ENCODE measurements at places on chromosomes 1 and 21.

GRCh38 chr1:243421784-243422183 is 165.9 kb downstream of the SDCCAG8 start:
- peak; percentile 48 for DNase-seq

DNA sequence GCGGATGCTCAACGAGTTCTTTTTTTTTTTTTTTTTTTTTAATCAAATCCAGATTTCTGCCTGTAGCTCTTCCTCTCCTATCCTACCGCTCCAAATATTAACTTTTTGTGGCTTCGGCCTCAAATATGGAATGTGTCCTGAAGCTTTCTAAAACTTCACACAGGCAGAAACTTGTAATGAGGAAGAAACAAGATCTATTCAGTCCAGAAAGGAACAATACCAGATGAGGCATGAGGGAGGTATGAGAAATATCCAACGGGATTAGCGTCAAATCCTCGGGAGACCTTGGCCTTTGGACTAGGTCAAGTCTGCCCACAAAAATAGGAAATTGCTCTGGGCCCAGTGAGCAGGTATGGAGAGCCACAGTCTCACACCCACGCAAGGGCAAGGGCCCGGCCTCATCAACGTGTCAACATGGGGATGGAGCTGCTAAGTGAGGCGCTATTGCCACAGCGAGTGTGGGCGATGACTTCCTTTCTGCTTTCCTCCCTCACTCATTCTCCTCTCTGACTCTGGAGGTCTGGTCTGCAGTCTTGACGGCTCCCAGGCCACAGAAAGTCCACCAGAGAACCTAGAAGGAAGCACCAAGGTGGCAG is 66.6 kb downstream of the BCAR3 start:
- DNase-seq = no peak

DNA sequence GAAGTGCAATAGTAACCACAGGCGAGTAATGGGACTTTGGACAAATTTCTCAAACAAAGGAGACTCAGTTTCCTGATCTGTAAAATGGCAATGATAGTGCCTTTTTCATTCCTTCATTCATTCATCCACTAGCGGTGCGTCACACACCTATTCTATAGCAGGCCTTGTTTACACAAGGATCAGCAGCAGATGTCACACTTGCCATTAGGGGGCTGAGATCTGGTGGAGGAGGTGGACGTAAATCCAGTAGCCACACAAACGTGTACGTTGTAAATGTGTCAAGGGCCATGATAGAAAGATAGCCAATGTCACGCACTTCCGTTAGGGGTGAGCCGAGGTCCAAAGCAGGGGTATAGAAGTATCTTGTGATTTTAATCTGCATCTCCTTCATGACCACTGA is 34.2 kb downstream of the SERINC2 start:
- DNase-seq = no peak

GRCh38 chr1:226975259-226976250 is 35.5 kb downstream of the COQ8A start:
- no peak for DNase-seq

- DNase-seq = no peak
These were observed 87.3 kb downstream of the ITSN1 start for GRCh38 chr21:33729641-33730040.

GRCh38 chr1:47059376-47059775 is 7.7 kb upstream of the CYP4Z1 start:
- no peak for DNase-seq

DNA sequence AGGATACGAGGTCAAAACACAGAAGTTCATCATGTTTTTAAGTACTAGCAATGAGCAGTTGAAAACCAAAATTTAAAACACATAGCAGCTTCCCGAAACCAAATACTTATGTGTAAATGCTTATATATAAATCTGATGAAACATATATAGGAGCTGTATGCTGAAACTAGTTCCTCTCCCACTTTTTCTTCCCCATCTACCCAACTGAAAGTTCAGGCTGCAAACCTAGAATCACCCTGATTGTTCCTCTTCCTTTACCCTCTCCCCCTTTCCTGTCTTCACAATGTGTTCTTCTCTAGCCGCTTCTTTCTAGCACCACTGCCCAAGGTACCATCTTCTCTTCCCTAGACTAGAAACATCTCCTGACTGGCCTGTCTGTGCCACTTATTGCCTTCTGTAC is 90.6 kb downstream of the ST3GAL3 start:
- DNase-seq = peak; percentile 14

GRCh38 chr1:181089017-181089675 is 646 bp downstream of the IER5 start:
- peak; percentile 37 for DNase-seq

DNA sequence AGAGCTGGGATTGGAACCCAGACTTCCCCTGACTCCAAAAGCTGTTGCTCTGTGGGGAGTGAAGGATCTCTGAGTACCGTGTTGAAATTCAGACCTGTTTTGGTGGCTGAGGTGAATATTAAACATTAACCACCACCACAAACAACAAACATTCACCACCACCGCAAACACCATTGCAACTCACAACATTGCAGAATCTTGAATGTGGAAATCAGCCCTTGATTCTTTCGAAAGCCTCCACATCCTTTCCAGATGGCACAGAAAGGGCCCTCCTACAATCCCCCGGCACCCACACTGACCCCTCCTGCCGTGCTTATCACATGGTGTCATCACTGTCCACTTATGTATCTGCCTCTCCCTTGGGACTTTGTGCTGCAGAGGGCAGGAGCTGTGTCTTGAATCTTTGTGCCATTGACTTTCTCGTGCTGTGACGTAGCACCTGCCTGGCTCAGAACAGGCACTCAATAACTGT is 1.4 kb downstream of the CDA start:
- DNase-seq = peak; percentile 93

- no peak for DNase-seq
These were observed 20.7 kb upstream of the RBM34 start for GRCh38 chr1:235181561-235182245.

GRCh38 chr1:201758499-201759050 is 70.4 kb upstream of the IPO9 start:
- DNase-seq = no peak

- DNase-seq = peak; percentile 9
These were observed 72.0 kb downstream of the VCAM1 start for GRCh38 chr1:100791586-100791985.

- no peak for DNase-seq
These were observed 7.5 kb upstream of the TOMM20 start for GRCh38 chr1:235136111-235136510.

GRCh38 chr1:176843352-176844297 is 320.9 kb downstream of the ASTN1 start:
- DNase-seq = no peak

GRCh38 chr1:47189844-47190508 is at the start of gene PDZK1IP1:
Gene PDZK1IP1, minus strand, starts transcription at chr1:47190036. Its CDS starts 104 bp downstream, at chr1:47189932.
- no peak for DNase-seq

DNA sequence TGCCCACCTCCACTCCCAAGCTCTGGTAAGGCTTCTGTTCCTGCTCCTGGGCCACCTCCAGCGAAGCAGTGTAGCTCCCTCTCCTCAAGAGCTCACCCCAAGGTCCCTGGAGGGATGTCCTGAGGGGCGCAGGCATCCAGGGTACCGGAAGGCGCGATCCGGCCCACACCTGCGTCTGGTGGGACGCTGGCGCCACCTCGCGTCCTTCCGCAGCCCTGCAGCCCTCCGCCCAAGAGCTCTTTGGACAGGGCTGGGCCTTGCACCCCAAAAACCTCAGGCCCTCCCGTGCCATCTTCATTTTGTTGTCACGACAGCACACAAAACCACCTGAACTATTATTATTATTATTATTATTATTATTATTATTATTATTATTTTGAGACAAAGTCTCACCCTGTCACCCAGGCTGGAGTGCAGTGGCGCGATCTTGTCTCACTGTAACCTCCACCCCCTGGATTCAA is 49.2 kb upstream of the PAX7 start:
- peak; percentile 16 for DNase-seq

DNA sequence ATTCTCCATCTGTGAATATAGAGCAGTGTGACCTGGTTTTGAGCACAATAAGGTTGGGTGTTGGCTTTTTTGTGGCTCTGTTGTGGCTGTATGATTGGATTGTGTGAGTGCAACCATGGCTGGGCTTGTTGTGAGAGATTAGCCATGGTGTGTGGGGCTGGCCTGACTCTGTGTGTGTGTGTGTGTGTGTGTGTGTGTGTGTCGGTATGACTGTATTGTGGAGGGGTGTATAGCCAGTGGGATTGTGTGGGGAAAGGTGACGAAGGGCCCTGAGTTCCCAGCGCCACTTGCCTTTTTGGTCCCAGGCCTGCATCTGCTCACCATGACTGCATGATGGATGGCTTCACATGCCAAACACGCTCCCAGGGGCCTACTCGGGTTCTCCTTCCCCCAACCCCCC is 5.9 kb upstream of the SLC6A9 start:
- no peak for DNase-seq

DNA sequence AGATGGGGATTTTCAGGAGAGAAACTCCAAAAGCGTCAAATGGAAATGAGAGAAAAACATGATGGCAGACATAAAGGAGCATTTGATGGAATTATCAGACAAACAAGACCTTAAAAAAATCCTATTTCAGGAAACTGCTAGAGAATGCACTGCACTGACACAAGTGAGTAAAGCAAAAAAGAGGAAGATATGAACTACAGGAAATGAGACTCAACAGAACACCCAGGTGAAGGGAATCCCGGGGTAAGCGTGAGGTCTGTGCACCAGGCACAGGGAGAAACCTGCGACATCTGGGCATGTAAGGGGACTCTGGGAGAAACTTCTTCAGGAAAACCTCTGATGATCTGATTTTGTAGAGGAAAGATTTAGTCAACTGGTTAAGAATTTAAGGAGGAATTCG is 2.8 kb downstream of the TARBP1 start:
- DNase-seq = peak; percentile 31

DNA sequence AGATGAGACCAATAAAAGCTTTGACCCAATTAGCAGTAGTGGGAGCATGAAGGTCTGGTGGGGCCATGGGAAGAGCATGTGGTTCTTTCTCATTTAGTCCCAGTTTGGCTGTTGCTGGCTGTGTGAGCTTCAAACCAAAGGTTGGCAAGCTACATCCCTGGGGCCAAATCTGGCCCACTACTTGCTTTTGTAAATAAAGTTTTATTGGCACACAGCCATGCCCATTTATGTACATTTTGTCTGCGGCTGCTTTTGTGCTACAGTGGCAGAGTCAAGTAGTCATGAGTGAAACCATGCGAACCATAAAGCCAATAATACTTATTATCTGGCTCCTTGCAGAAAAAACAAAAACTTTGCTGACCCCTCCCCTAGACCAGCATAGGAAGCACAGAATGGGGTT is 196.9 kb downstream of the PRDM2 start:
- DNase-seq = no peak

GRCh38 chr1:224447251-224447650 is 12.7 kb upstream of the WDR26 start:
- peak; percentile 62 for DNase-seq

DNA sequence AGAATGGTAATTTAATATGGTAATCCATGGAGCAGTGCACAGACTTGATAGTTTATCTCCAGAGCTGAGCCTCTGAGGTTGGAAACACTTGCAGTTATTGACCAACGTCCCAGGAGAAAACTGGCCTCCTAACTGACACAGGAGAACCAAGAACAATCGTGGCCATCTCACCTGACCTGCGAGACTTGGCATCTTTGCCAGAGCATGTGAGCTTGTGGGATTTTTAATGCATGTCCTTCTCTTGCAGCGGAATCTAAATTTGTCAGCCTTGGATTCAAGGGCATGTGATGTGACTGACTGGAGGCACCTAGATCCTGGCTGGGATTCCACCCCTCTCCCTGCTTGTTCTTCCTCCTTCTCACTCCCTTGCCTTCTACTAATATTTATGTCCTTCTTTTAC is 27.8 kb upstream of the SLC26A9 start:
- DNase-seq = no peak

GRCh38 chr1:172427191-172427590 is 6.7 kb downstream of the C1orf105 start:
- DNase-seq = no peak

- no peak for DNase-seq
These were observed 41.3 kb downstream of the ADAMTS5 start for GRCh38 chr21:26925636-26926035.

GRCh38 chr1:228351850-228352249 is 54.8 kb downstream of the TRIM11 start:
- DNase-seq = no peak

GRCh38 chr1:63009421-63009820 is 225.5 kb downstream of the ATG4C start:
- no peak for DNase-seq

DNA sequence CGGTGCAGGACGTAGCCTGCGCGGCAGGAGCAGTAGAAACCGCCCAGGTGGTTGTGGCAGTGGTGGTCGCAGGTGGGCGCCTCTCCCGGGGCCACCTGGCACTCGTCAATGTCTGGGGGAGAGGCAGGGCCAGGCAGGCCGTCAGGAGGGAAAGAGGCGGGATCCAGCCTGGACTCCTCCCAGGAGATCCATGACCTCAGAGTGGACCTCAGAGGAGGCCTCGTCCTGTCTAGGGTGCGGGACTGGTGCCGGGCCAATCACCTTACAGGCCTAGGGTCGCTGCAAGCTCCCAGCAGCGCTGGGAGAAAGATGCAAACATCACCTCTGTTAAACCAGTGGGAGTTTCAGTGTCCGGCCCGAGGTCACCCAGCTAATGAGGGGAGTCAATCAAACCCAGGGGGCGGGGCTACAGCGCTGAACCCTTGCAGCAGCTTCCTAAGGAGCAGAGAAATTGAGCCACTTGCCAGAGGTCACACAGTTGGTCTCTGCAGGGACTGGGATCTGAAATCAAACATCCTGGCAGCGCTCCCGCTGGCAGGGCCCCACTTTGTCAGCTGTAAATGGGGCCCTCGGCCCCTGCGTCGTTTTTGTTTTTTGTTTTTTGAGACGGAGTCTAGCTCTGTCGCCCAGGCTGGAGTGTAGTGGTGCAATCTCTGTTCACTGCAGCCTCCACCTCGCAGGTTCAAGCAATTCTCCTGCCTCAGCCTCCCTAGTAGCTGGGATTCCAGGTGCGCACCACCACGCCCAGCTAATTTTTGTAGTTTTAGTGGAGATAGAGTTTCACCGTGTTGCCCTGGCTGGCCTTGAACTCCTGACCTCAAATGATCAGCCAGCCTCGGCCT is 1.4 kb downstream of the MASP2 start:
- DNase-seq = no peak

GRCh38 chr1:41533016-41533730 is 48.7 kb upstream of the EDN2 start:
- no peak for DNase-seq

- DNase-seq = peak; percentile 19
These were observed 33.6 kb downstream of the RUNX1 start for GRCh38 chr21:35015435-35016024.

GRCh38 chr1:6417961-6418667 is 1.6 kb downstream of the HES2 start:
- no peak for DNase-seq

GRCh38 chr21:20276954-20277353 is 721.3 kb upstream of the NCAM2 start:
- DNase-seq = no peak

DNA sequence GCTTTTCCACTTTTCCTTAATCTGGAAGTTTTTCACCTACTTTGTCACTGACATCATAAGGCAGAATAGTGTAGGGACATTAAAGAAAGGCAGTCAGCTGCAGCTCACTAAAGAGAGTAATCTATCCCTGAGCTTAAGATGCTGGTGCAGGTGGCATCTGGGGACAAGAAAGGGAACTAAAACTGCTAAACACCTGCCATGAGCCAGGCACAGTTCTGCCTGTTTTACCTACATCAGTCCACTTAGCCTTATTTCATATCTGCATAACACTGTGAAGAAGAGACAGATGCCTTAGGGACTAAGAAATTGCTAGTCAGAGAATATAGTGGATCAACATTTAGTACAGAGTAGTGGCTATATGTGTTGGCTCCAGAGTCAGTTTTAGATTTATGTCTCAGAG is 88.1 kb downstream of the GPATCH2 start:
- DNase-seq = no peak
